ENCODE measurements at places on chromosomes 1 and 21.
A peak's percentile ranks its signal among the peaks of the same experiment; 100 is the strongest.

DNA sequence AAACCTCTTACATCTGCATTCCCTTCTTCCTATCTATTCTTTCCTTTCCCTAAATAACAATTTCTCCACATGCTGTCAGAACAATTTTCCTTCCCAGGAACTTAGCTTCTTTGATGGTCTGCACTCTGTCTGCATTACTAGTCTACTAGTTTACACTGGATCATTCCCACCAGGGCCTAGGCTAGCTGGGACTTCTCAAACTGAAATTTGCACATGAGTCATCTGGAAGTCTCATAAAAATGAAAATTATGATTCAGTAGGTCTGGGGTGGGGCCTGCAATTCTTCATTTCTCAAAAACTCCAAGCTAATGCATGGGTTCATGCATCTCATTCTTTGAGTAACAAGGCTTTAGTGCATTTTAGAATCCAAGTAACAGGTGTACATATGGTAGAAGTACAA, 74.2 kb downstream of the GABPA start:
- DNase-seq, result no peak

DNA sequence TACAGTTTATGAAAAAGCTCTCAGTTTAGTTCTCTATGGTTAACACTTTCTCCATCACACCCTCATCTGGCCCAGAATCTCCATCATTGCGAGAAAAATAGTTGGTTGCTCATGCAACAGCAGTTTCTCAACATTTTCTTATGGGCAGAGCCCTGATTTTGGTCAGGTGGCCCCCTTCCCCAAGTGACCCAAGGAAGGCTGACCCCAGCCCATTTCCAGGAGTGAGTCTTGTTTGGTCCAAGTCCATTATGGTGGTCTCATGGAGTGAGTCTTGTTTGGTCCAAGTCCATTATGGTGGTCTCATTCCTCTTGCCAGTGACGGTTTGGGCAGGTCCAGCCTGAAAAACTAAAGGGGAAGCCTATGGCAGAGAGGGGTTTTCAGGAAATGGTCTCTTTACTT, 1.5 kb upstream of the TRIM62 start:
- no peak for DNase-seq

DNA sequence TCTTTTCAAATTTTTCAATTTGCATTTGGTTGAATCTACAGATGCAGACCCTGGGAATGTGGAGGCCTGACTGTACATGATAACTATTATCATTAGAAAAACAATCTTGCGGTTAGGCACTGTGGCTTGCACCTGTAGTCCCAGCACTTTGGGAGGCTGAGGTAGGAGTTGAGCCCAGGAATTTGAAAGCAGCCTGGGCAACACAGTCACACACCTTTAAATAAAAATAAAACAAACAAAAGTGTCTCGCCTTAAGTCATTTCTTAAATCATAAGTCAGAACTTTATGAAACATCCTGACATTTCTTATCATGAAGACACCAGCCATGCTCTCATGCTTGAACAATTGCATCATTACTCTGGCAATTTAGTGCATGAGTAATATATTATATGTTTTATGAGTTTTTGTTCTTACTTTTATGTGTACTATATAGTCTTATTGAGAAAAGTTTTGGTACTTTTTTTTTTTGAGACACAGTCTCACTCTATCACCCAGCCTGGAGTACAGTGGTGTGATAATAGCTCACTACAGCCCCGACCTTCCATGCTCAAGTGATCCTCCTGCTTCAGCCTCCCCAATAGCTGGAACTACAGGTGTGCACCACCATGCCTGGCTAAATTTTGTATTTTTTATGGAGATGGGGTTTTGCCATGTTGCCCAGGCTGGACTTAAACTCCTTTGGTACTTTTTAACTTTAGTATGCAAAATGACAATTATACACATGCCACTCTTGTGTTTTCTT, 7.8 kb downstream of the TBX19 start:
- DNase-seq, result no peak

DNA sequence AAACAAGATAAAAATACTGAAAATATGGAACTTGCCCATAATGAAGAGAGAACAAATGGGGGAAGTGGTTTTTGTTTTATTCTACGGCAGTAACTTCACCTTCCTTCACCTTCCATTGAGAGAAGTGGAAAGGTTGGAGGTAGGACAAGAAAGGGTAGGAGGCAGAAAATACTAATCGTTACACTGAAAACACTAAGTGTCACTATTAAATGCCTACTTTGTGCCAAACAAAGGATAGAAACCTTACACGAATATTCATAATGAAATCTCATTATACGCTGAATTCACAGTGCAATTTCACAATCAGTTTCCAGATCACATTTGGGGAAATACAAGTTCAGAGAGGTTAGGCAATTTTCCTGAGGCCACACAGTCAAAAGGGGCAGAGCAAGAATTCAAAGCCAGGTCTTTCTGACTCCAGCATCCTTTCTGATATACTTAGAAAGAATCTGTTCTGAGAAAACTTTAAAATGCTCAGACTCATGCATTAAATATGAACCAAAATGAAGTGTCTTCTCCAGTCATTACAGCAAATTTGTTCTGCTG, 3.0 kb downstream of the TIAM1 start:
- no peak for DNase-seq

- DNase-seq, result no peak
Measured at GRCh38 chr21:43758111-43758641, 17.9 kb downstream of the CSTB start.

- DNase-seq, result no peak
Measured at GRCh38 chr1:100445565-100445964, 92.4 kb upstream of the GPR88 start.

GRCh38 chr21:28431022-28431421, 561.7 kb downstream of the LTN1 start:
- no peak for DNase-seq

DNA sequence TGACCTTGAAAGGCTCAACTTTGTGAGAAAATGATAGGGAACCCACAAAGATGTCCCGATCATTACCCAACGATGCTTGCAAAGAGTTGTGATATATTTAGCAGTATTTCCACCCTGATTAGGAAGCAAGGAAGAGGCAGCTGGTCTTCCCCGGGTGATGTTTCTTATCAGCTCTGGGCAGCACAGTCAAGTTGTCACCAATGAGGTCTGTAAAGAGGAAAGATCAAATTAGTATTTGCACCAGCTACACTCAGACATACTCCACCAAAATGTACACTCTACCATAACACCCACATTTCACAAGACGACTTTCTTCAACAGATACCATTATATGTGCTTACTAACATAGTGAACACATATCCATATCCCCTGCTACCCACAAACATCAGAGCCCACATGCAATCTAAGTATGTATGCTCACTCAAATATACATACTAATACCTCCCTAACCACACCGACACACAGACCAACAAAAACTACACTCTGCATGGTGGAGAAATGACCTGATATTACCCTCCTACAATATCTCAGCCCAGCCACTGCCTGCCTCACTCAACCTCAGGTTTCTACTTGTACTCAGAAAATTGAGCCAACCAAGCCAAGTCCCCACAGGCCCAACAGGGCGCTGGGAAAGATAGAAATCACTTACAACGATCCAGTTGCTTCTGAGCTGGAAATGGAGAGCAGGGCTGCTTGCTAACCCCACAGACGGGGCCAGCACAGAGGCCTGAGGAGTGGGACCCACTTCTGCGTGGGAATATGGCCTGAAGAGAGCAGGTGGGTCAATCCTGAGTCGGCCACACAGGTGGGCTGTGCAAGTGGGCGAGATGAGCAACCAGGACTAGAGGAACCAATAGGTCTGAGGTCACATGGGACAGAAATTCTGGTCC, 4.6 kb upstream of the BTG2 start:
- DNase-seq, result no peak

- DNase-seq, result peak; percentile 45
Measured at GRCh38 chr21:35395728-35396127, 346.6 kb upstream of the RUNX1 start.

GRCh38 chr1:35452106-35452774, 105.0 kb downstream of the KIAA0319L start:
- no peak for DNase-seq

- no peak for DNase-seq
Measured at GRCh38 chr1:206419783-206420182, 50.5 kb upstream of the IKBKE start.

DNA sequence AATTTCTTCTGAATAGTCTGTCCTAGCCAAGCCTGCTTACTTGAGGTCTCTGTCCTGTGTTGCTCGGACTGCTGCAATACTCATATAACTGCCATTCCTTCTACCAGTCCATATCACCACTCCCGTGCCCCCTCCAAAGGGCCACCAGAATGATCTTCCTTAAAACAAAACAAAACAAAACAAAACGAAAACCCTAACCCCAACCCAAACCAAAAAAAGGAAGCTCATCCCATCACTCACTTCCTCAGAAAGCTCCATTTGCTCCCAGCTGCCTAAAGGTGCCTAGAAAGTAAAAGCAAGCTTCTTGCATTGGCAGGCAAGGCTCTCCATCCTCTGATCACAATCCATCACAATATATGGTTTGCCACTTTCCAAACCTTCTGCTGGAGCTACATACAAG, 20.3 kb downstream of the USP24 start:
- DNase-seq, result no peak

DNA sequence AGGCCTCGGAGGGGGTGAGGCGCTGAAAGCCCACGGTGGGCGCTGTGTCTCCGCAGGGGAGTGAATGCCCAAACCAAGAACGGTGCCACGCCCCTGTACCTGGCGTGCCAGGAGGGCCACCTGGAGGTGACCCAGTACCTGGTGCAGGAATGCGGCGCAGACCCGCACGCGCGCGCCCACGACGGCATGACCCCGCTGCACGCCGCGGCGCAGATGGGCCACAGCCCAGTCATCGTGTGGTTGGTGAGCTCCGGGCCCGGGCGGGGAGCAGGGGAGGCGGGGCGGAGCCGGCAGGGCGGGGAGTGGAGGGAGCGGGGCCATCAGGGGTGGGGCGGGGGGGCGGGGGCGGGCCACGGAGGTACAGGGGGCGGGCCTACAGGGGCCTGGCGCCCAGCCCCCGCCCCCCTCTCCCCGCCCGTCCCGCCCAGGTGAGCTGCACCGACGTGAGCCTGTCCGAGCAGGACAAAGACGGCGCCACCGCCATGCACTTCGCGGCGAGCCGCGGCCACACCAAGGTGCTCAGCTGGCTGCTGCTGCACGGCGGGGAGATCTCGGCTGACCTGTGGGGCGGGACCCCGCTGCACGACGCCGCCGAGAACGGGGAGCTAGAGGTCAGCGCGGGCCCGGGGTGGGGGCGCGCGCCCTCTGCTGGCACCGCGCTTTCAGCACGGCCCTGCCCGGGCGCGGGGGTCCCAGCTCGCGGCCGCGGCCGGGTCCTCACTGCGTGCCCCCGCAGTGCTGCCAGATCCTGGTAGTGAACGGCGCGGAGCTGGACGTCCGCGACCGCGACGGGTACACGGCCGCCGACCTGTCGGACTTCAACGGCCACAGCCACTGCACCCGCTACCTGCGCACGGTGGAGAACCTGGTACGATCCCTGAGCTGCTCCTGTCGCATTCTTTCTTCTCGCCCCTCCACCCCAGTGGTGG, 15.9 kb downstream of the ESPN start:
- peak; percentile 56 for DNase-seq

- no peak for DNase-seq
Measured at GRCh38 chr1:155918660-155919059, 7.5 kb upstream of the RIT1 start.

GRCh38 chr1:53850082-53850673, 12.1 kb upstream of the NDC1 start:
- no peak for DNase-seq

DNA sequence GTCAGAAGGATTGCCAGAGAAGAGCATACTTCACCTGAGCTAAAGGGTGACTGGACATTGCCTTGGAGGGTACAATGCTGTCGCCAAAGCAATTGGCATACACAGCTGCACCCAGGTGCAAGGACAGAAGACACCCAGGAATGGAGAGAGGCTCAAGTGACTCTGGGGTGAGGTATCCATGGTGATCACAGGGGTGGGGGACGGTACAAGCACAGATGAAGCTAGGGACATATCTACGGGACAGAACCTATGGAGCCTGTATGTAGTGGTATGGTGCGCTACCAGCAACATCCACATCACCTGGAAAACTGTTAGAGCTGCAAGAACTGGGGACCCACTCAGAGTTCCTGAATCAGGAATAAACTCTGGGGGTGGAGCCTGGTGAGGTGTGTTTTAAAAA, 286.1 kb downstream of the PCP4 start:
- no peak for DNase-seq

DNA sequence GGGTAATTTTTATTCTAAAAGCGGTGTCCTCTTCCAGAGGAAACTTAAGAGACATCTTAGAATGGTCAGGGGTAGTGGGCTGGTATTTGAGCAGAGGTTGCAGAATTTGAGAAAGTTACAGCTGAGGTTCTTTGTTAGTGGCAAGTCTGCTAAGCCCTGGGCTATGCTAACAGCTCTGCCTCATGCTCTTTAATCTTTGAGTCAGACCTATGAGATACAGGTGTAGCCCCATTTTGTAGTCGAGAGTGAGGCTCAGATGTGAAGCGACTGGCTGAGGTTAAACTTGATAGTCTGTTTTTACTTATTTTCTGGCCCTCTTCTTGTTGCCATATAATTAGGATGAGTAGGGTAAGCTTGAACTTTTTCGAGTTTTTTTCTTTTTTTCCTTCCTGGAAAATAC, 4.7 kb downstream of the HMGN2 start:
- DNase-seq, result no peak

- no peak for DNase-seq
Measured at GRCh38 chr1:223341121-223341520, 22.9 kb downstream of the SUSD4 start.

- DNase-seq, result no peak
Measured at GRCh38 chr21:16578912-16579311, 849.1 kb downstream of the USP25 start.

- DNase-seq, result no peak
Measured at GRCh38 chr21:14995695-14996490, 68.9 kb downstream of the NRIP1 start.

GRCh38 chr1:242219298-242219901, 220.5 kb upstream of the MAP1LC3C start:
- no peak for DNase-seq

- DNase-seq, result no peak
Measured at GRCh38 chr1:111225717-111226400, 1.7 kb upstream of the CHI3L2 start.

GRCh38 chr1:108668777-108669176, 7.9 kb upstream of the HENMT1 start:
- DNase-seq, result no peak

GRCh38 chr1:39732730-39733129, 6.0 kb upstream of the PPIE start:
- DNase-seq, result no peak

All from HTR-8/SVneo (cell line).